ENCODE measurements at places on chromosomes 7 and 10.

- no peak for DNase-seq
These were observed 16.4 kb downstream of the ARL4A start for GRCh38 chr7:12703881-12704280.

DNA sequence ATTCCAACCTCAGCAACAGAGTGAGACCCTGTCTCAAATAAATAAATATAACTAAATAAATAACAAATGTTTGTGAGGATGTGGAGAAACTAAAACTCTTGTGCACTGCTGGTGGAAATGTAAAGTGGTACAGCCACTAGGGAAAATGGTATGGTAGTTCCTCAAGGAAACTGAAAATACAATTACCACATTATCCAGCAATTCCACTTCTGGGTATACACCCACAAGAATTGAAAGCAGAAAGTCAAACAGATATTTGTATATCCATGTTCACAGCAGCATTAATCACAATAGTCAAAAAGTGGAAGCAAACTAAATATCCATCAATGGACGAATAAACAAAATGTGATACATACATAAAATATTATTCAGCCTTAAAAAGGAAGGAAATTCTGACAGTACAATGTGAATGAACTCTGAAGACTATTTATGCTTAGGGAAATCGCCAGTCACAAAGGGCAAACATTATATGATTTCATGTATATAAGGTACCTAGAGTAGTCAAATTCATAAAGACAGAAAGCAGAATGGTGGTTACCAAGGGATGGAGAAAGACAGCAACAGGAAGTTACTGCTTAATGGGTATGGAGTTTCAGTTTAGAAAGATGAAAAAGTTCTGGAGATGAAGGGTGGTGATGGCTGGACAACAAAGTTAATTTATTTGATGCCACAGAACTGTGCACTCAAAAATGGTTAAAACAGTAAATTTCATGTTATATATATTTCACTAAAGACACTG lies 9.8 kb downstream of the ARHGAP12 start:
- DNase-seq = no peak

GRCh38 chr7:108307595-108307994 lies 148.6 kb downstream of the NRCAM start:
- no peak for DNase-seq

- DNase-seq = no peak
These were observed 64.7 kb downstream of the MACC1 start for GRCh38 chr7:20152511-20152910.

GRCh38 chr10:44512431-44513022 lies 127.6 kb upstream of the CXCL12 start:
- DNase-seq = no peak

- DNase-seq = no peak
These were observed 133.7 kb upstream of the NAMPT start for GRCh38 chr7:106418526-106418925.

GRCh38 chr7:102834999-102835398 lies 77.8 kb upstream of the LRRC17 start:
- no peak for DNase-seq

- no peak for DNase-seq
These were observed 384.4 kb upstream of the AUTS2 start for GRCh38 chr7:69213878-69214277.

GRCh38 chr10:131363416-131363815 lies 51.9 kb upstream of the TCERG1L start:
- DNase-seq = no peak

GRCh38 chr10:2826675-2827074 lies 240.7 kb upstream of the PFKP start:
- DNase-seq = no peak

DNA sequence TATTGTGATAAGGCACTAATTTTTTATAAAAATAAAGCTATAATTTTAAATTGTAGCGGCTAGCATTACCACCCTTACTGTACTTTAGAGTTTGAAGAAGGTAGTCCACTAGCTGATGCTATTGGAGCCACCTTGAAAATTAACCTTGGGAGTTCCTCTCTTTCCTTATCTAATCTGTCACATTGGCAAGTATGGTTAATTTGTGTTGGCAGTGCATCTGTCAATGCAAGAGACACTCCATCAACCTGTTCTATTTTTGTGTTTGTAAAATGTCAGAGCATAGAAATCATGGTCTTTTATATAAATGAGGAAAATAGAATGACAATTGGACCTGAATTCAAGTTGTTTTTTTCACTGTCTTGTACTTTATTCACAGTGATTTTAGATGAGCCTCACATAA lies 20.5 kb downstream of the GLCCI1 start:
- DNase-seq = no peak

GRCh38 chr7:104998040-104998752 lies 15.8 kb upstream of the KMT2E start:
- DNase-seq = no peak

GRCh38 chr7:27972276-27972675 lies 208.3 kb downstream of the JAZF1 start:
- DNase-seq = no peak

DNA sequence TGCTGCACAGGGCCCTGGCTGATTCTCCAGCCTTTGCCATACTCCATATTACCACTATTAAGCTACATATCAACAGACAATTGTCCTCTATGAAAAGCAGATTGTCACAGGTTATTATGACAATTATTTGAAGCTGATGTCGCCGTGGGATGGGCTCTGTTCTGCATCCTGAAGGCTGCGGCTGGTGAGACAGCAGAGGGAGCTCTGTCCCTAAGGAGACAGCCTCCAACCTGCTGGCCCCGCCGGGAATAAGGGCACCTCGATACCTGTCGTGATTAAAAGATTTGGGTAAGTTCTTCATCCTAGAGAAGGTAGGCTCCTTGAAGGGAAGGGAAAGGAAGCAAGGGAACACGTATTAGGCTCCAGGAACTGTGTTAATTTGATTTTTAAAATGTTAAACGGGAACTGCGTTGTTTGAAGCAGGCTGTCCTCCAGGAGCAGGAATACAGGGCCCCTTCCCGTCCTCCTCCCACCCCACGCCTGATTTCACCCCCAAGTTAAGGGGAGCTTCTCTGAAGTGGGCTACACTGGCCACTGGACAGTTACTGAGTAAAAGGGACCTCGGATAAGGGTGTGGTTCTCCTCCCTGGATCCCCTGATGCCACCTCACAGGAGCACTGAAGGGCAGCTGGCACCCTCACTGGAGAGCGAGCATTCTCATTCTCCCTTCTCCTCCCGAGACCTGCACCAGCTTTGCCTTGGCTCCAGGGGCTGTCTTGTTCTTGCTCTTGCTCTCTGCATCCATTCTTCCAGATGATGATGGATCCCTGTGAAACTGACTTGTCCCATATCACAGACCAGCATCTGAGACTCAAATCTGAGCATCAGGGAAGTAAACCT lies 11.8 kb upstream of the TIAL1 start:
- peak; percentile 69 for DNase-seq

DNA sequence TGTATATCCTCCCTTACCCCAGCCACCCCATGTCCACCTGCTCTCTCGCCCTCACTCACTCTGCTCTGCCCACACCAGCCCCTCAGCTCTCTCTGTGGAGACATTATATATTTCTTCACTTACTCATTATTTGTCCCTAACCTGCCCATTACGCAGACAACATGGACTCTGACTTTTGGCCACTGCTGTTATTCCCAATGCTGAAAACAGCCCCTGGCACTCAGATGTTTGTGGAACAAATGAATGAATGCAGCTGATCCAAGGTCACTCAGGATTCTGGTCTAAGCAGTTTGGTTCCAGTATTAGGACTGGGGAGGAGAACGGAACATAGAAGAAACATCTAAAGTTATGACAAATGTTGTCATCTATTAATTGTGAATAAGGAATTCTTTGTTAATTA lies 26.7 kb downstream of the GNA12 start:
- no peak for DNase-seq

GRCh38 chr10:60139798-60140566 lies 233.6 kb upstream of the CCDC6 start:
- DNase-seq = no peak

DNA sequence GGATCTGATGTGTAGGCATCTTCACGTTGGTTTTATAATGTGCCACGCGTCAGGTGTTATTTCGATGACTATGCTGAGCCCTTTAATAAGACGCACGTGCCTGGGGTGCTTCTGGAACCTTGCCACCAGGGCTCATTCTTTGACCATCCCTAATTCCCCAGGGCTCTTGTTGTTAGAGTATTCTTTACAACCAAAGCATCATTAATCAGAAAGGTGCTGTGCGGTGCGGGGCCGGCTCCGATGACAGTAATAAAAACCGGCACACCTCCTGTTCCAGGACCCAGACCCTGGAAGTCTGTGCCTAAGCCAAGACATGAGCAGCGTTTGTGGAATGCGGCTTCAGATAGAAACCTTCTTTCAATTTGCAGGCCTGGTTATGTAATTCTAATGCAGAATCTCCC lies 58.4 kb downstream of the MGMT start:
- DNase-seq = no peak

DNA sequence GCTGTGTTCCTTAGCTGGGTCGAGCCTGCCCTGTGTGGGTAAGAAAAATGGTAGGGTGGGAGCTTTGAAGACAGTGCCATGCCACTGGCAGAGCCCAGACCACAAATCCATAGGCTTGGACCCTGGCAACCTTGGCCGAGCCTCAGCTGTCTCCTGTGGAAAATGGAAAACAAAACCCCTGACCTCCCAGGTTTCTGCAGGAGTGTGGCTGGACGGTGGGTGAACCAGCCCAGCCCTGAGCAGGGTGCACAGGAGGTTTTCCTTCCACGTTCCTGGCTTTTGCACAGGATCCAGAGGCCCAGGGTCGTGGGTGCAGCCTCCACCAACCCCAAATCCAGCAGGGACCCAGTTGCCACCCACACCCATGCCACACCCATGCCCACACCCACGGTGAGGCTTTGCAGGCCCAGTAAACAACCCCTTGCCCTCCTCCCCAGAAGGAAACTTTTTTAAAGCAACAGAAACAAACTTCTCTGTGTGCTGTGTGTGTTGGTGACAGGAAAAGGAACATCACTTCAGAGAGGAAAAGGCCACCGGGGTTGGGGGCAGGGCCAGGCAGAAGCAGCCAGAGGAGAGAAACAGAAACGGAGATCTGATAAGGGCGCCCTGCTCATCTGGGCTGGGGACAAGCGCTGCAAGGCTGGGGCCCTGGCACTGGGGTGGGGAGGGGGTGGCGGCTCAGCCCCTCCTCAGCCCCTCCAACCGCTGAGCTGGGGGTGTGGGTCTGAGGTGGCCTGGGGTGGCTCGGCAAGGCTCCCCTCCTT lies 20.7 kb upstream of the ZMIZ1 start:
- no peak for DNase-seq

- no peak for DNase-seq
These were observed 48.5 kb upstream of the FGL2 start for GRCh38 chr7:77248154-77248553.

GRCh38 chr10:43760514-43760913 lies 111.8 kb upstream of the ZNF32 start:
- DNase-seq = no peak

DNA sequence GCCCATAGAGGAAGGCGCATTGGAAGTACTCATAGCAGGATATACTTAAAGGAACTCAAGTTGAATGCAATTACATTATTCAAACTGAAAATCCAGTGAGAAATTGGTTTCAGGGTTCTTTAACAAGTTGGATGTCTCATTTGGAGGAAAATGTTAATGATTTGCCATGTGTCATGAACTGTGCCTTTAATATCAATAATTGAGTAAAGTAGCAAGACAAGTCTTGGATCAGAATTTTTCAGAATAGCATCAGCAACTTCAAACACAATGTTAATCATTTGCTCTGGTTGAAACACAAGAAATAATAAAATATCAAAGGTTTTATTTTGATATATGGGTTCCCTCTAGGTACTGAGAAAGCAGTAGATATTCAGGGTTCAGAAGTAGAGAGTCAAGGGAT lies 24.5 kb upstream of the POU6F2 start:
- no peak for DNase-seq

GRCh38 chr7:152073352-152073751 lies 47.9 kb downstream of the GALNT11 start:
- DNase-seq = no peak

GRCh38 chr10:43731486-43731885 lies 82.8 kb upstream of the ZNF32 start:
- no peak for DNase-seq

DNA sequence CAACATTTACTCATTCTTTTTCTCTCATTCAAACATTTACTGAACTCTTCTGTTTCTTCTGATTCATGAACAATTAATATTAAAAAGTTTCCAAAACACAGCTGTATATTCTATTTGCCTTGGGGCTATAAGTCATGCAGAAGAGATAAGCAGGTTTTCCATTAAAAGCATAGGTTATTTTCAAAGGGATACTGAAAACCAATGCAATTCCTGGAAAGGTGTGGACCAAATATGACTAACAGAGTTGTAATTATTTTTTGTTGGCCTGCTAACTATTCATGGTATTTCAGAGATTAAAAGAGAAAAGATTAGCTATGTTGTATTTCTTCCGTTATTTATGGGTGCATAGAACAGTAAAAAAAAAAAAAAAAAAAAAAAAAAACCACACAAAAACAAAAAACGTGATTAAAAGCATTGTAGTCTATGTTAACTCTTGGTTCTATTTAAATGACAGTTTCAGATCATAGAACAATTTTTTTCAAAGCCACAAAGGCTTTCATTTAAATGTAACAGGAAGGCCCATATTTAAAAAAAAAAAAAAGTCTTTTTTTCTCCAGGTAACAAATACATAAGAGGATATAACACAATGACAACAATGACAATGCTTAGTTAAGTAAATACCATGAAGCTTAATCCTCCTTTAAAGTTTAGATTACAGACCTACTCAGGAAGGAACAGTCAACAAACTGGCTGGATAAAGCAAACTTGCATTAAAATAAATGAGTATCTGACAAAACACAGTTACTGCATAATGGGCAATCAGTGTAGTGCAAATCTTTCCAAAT lies 1042.9 kb downstream of the GATA3 start:
- DNase-seq = no peak
